ENCODE measurements at places on chromosomes 16 and 17.

GRCh38 chr16:57485091-57485915 lies 990 bp downstream of the DOK4 start:
- no peak for DNase-seq

- peak; percentile 54 for DNase-seq
These were observed 238.7 kb upstream of the CIBAR2 start for GRCh38 chr16:85350973-85351372.

GRCh38 chr16:14164916-14165662 lies 94.0 kb downstream of the MRTFB start:
- DNase-seq, result no peak

DNA sequence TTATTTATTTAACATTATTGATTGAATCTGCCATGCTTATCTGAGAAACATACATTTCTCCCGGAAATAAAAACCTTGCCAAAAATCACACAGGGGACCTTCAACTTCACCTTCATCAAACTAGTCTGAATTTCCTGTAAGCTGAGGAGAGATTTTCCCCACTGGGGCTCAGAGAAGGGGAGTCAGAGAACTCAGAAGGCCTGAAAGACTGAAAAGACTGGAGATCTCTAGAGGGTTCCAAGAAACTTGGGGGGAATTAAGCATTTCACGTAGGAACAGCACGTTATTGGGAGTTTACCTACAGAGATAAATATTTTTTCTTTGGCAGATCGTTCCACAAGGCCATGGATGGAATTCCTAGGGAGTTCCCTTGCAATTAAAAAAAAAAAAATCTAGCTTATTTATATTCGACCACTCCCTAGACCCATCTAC lies 528 bp upstream of the NOL11 start:
- DNase-seq, result no peak

- no peak for DNase-seq
These were observed 467.3 kb downstream of the KCNJ2 start for GRCh38 chr17:70636517-70637133.

- no peak for DNase-seq
These were observed 18.5 kb downstream of the CCDC42 start for GRCh38 chr17:8725881-8726876.

DNA sequence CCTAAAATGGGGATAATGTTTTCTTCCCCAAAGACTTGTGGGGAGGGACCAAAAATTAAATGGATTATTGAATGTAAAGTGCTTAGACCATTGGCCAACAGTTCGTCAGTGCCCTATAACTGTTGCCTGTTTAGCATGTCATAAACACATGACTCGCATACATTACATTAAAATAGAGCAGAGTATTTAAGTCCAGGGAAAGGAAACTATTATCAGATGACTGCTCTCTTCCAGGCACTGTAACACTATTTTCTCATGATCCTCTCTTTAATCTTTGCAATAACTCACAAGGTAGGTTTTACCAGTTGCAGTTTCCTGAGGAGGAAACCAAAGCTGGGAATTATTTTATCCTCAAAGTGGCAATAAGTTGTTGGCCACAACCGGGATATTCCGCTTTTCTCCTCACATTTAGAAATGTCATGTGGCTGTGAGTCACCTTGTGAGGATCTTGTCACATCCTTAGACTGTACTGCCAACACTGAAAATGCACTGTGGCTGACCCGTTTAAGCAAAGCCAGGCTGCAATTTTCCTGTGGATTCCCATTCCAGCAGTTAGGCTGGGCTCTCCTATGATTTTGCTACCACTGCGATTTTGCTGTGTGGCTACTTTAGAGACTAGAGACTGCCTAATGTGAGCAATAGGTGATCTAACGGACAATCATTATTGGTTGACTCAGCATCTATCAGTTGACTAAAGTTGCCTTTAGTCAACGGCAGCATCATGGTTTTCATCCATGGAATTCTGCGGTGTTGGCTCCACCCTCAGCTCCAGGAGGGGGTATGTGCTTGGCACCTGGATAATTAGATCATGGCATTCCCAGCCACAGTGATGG lies 58.3 kb upstream of the DHX40 start:
- DNase-seq, result no peak

- no peak for DNase-seq
These were observed 7.8 kb downstream of the ITGA3 start for GRCh38 chr17:50063561-50064252.

GRCh38 chr17:35749560-35750412 lies 3.3 kb downstream of the GAS2L2 start:
- DNase-seq, result no peak

DNA sequence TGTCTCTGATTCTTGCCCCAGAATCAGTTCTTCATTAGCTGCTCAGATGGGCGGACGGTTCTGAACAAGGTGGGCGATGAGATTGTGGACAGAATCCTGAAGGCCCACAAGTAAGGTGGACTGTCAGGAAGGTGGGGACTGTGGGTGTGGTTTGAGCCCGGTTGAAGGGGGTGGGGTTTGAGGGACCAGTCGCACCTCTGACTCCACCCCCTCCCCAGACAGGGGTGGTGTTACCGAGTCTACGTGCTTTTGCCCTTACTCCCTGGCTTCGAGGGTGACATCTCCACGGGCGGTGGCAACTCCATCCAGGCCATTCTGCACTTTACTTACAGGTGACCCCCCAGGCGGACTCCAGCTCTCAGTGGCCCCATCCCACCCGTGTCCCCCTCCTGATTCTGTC lies 11.3 kb downstream of the PLD2 start:
- DNase-seq, result no peak

GRCh38 chr17:45299361-45299760 lies 17.5 kb downstream of the MAP3K14 start:
- no peak for DNase-seq

DNA sequence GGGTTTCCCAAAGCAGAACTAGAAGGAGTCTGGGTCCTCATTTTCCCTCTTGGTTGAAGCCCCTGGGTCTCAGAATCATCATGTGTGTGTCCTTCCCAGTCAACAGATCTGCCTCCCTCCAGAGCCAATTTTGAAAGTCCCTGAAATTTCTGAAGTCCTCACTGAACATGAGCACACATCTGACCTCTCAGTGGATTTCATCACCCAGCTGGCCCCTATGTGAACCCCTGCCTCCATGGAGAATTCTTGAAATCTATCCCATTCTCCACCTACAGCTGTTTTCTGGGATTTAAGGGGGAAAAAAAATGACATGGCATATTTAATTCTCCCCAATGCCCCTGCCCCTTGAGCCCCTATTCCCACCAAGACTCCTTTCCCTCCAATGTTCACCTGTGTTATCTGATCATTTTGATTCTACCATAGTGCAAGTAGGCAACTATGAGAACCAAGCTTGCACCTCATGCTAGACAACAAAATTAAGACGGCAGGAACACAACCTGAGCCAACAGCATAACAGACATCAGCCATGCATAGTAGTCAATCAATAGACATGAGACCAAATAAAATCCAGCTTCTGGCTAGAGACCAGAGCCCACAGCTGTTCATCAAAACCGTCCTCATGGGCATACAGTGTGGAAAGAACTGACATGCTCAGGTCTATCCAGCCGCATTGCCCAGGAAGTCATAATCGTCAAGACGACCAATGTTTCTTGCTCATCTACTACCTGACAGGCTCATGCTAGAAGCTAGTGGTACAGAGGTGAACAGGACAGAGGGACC lies 14.9 kb downstream of the SOX9 start:
- DNase-seq, result no peak

GRCh38 chr17:34756637-34757021 lies 177.2 kb downstream of the TMEM132E start:
- no peak for DNase-seq

- no peak for DNase-seq
These were observed 30.6 kb downstream of the IL21R start for GRCh38 chr16:27432558-27432957.

GRCh38 chr17:79537061-79537460 lies 73.8 kb downstream of the RBFOX3 start:
- DNase-seq, result no peak

GRCh38 chr16:72189865-72190371 lies 18.0 kb upstream of the PMFBP1 start:
- no peak for DNase-seq

GRCh38 chr16:57462209-57462977 lies at the start of gene POLR2C:
TSS of gene POLR2C (plus strand) at chr16:57462679. CDS start at chr16:57462725, 46 bp downstream.
- peak; percentile 87 for DNase-seq

- DNase-seq, result no peak
These were observed 1.8 kb downstream of the KCNJ2 start for GRCh38 chr17:70171159-70171558.

DNA sequence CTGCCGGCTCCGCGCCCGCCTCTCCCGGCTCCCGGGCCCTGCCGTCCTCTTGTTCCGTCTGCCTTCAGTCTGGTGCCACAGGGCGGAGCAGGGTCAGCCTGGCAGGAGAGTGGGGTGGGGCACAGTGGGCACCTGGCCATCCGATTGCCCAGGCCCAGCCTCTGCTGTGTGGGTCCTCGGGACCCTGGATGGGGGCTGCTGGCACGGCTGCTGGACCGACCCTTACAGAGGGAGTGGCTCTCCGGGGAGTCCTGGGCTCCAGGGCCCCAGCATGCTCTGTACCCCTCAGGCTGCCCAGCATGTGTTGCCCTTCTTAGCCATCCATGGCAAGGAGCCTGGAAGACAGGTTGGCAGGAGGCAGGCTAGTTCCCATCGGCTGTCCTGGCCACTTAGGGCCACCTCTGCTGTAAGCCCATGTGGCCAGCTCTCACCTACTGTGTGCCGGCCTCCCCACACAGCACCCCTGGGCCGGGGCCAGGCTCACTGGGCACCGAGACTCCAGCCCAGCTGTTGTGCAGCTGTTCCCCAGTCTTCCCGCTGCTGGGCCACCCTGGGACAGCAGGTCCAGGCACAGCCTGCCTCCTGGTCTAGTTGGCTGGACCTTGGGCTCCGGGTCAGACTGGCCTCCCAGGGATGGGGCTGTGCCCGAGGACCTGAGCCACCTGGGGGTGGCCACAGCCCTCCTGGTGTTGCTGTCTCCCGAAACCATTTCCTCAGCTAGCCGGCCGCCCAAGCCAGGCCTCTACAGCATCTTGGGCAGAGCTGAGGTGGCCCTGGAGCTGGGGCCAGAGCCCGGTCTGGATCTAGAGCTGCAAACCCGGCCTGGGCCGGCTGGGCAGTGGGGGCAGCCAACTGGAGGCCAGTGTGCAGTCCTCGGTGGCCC lies 24.9 kb downstream of the BAHCC1 start:
- DNase-seq, result no peak

Data from amygdala (tissue), 56 donors.